ENCODE measurements at places on chromosomes 3 and 15. TPM values are rescaled to one million over a fixed set of nuclear protein-coding genes. Genes with fewer than 3 reads are reported as not detected.

GRCh38 chr3:42906070-42906847 is at the start of gene ZNF662:
ZNF662 (plus strand) TSS chr3:42906142; CDS start chr3:42908115, 1,973 bp downstream.
- DNase-seq = peak; percentile 86

Gene CPB1
- total RNA-seq = 2.0 TPM

DNA sequence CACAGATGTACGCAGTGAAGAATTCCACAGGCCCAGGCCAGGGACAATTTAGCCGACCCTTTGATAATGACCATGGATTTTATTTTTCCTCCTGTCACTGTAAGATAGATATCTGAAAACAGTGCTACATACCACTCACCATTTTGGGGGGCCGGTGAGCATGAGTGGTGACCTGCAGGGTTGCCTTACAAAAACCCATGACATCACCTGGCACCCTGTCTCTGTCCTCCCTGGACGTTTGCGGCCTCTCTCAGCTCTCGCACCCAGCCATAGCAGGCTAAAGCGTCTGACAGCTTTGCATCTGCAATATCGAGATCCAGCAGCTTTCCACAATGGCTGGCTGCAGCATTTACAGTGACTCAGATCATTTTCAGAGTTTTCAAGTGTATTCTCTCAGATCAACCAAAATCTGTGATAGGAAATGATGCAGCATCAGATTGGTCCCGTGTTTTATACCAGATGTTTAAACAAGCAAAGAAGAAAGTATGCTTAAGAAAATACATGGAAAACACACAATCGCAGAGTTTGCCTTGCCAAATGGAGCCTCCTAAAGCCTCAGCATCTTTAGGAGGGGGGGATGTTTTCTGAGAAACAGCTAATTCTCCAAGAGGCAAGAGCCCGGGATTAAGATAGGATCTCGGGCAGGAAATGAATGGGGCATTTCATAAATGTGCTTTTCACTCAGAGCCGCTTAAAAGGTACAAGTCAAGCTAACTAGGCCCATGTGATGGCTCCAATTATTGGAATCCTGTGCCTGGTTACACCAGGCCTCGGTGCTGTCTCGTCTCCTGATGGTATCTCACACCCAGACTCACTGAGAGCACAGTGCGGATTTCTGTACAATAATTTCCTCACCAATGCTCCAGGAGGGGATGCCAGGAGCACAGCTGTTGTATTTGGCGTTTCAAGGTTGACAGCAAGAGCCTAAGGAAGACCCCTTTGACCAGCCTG is 257.3 kb downstream of the XXYLT1 start:
- peak; percentile 40 for DNase-seq

Gene TMEM207
- not detected for total RNA-seq

DNA sequence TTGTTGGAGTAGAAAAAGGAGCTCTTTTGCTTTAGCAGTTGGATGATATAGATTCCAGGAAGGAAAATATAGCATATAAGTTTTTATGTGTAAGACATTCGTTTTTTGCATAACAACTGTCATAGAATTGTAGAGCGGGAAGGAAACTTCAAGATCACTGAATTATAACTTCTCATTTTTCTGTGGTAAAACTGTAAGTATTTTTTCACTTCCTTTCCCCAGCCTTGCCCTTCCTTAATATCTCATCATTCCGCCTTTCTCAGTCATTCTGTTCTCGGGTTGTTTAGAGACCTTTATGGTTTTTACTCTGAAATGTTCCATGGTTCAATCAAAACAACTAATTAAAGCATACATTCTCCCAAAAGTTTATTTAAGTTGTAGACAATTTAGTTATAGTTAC is 1.1 kb downstream of the EAF2 start:
- DNase-seq = no peak

Gene SGO1
- total RNA-seq = 0.19 TPM

DNA sequence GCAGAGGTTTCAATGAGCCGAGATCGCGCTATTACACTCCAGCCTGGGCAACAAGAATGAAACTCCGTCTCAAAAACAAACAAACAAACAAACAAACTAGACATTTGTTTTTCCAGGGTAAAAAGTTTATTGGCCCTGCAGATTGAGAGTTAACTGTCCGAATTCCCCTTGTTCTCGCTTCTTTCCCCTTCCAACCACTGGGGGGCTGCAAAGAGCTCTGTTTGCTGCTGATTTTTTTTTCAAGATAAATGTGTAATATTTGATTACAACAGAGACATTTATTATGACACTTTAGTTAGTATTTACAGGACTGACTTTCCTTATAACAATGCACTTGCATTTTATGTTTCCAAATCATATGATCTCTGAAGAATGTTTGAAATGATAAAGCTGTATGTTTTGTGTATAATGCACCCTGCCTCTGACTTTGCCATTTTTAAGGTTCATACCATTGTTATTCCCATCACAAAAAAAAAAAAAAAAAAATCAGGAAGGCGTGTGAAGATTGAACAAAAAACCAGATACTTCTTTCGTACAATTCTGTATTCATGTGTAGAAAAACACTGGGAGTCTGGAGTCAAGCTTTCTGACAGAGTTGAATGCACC is 2.8 kb downstream of the CLSTN2 start:
- no peak for DNase-seq

Gene CASR
- not detected for total RNA-seq

Gene TLR9
- total RNA-seq = 0.46 TPM

DNA sequence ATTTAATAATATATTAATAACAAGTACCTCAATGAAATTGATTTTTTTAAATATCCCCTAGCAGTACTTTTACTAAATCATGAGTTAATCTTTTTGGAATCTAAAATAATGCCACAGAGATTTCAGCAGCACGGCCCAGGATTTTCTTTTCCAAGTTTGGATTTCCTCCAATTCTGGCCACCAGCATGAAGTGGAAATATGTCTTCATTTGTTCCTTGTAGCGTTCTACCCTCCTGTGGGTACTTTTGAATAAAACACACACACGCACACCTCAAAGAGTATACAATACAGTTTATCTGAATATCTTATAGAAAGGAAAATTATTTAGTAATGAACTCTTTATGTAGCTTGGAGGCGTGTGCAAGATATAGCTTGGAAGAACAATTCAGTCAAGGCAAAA is 125.1 kb upstream of the STT3B start:
- no peak for DNase-seq

GRCh38 chr3:14133188-14133800 is 8.4 kb downstream of the TMEM43 start:
- DNase-seq = no peak

DNA sequence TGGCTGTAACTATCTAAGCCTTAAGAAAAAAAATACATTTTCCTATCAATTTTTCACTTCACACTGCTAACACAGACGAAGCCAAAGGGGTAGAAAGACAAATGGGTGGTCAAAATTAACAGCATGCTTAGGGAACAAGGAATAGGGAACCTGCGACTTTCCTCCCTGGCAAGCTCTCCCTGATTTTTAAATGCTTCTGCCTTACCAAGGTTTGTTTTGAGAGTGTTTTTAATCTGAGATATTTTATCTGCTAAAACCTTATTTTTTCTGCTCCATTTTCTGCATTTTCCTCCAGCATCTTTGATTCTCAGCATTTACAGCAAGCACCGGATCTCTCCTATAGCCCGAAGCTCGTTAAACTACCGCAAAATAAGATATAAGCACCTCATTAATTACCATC is 214.4 kb downstream of the RORA start:
- DNase-seq = no peak

- DNase-seq = no peak
Measured at GRCh38 chr3:31178467-31178866, 284.0 kb upstream of the GADL1 start.

- DNase-seq = no peak
Measured at GRCh38 chr3:40782111-40782721, 257.5 kb downstream of the ZNF621 start.

- no peak for DNase-seq
Measured at GRCh38 chr3:185926445-185926844, 11.4 kb downstream of the TRA2B start.

DNA sequence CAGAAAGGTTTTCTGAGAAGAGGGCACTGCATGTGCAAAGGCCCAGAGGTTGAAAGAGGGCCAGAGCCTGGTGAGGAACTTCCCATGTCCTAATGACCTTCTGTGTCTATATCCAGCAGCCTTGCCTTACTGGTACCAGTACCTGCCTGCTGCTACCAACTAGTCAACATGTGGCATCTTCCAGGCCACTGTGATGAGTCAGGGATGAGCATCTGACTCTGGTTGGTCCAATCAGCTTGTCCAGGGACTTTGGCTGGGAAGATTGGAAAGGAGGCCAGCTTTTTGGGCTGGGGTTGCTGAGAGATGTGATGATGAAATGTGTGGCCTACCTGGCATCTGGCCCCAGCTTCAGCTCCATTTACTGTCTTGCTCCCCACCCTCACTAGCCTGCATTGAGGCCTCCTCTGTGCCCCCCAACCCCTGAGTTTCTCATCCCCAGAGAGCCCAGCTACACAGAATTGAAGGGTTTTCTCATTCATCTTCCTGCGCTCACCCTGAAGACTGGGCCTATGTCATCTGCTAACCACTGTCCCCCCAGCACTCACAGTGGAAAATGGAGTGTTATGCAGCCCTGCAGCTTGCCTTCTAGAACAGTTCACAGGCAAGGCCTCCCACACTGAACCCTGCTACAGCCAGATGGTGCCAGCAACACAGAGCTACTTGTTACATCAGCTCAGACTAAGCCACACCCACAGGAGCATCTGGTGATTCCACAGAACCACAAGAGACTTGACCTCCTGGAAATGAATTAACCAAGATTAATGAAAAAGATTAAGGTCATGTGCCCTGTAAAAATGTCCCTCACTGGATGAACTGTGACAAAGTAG is 1.3 kb upstream of the TWF2 start:
- DNase-seq = peak; percentile 88
